H1 (cell line): ENCODE measurements at places on chromosomes 13 and 19. TPM values are rescaled to one million over a fixed set of nuclear protein-coding genes. Genes with fewer than 3 reads are reported as not detected.

The SIGLEC5 gene
- polyA plus RNA-seq, result not detected in 2 replicates

The RAB11B gene
- 50.2 and 87.6 TPM in 2 replicates for polyA plus RNA-seq

The KIR3DL1 gene
- not detected in 2 replicates for polyA plus RNA-seq

The CEACAM3 gene
- not detected in 2 replicates for polyA plus RNA-seq

The SLITRK5 gene
- polyA plus RNA-seq, result 0.27 and 0.42 TPM in 2 replicates

The C19orf73 gene
- polyA plus RNA-seq, result 4.6 and 10.0 TPM in 2 replicates

The GPR180 gene
- polyA plus RNA-seq, result 1.1 and 1.8 TPM in 2 replicates

The CLEC11A gene
- 17.4 and 22.5 TPM in 2 replicates for polyA plus RNA-seq

The ERICH6B gene
- not detected in 2 replicates for polyA plus RNA-seq

The ATXN8OS gene
- polyA plus RNA-seq, result not detected in 2 replicates

The KIR2DL3 gene
- not detected in 2 replicates for polyA plus RNA-seq

The SMIM44 gene
- not detected in 2 replicates for polyA plus RNA-seq

The TMEM150B gene
- polyA plus RNA-seq, result 0.41 and 0.46 TPM in 2 replicates

The ZNF578 gene
- 0.91 and 1.6 TPM in 2 replicates for polyA plus RNA-seq

The HSPBP1 gene
- 100 and 111 TPM in 2 replicates for polyA plus RNA-seq

The ATP12A gene
- 1.3 TPM in 2 replicates for polyA plus RNA-seq

The ZNF850 gene
- 5.6 and 6.7 TPM in 2 replicates for polyA plus RNA-seq

The DKKL1 gene
- 5.9 and 6.8 TPM in 2 replicates for polyA plus RNA-seq

The PALM3 gene
- 5.8 and 12.1 TPM in 2 replicates for polyA plus RNA-seq

The CERS1 gene
- 51.0 and 61.6 TPM in 2 replicates for polyA plus RNA-seq

The RFPL4AL1 gene
- not detected in 2 replicates for polyA plus RNA-seq

The DBP gene
- polyA plus RNA-seq, result 7.5 and 8.2 TPM in 2 replicates

The SCN1B gene
- polyA plus RNA-seq, result 3.1 and 4.1 TPM in 2 replicates

The CYP4F2 gene
- polyA plus RNA-seq, result not detected in 2 replicates

The TRIM28 gene
- polyA plus RNA-seq, result 1,442 and 2,243 TPM in 2 replicates

The COPE gene
- polyA plus RNA-seq, result 356 and 420 TPM in 2 replicates

The GPR4 gene
- 0.39 and 0.41 TPM in 2 replicates for polyA plus RNA-seq

The ASPDH gene
- polyA plus RNA-seq, result not detected in 2 replicates

The GJA3 gene
- 0.12 and 0.16 TPM in 2 replicates for polyA plus RNA-seq

The ZNF566 gene
- polyA plus RNA-seq, result 6.7 and 6.9 TPM in 2 replicates

The PLIN5 gene
- 2.5 and 2.6 TPM in 2 replicates for polyA plus RNA-seq

The MBD3L3 gene
- not detected in 2 replicates for polyA plus RNA-seq

The FFAR3 gene
- polyA plus RNA-seq, result 0.24 TPM in 1 of 2 replicates, not detected in the other

The SRRM5 gene
- 0.06 and 0.16 TPM in 2 replicates for polyA plus RNA-seq

The MEIS3 gene
- 24.5 and 34.0 TPM in 2 replicates for polyA plus RNA-seq

The PIP5K1C gene
- 10.6 and 20.4 TPM in 2 replicates for polyA plus RNA-seq

The GPC5 gene
- polyA plus RNA-seq, result 0.39 and 0.74 TPM in 2 replicates
